Astrocyte (in vitro differentiated cells and primary cell): ENCODE measurements at places on chromosomes 2 and 18. TPM values are rescaled to one million over a fixed set of nuclear protein-coding genes. Genes with fewer than 3 reads are reported as not detected.

Gene MAP3K19
- not detected in 2 replicates for total RNA-seq

Gene DSG3
- total RNA-seq: 0.29 and 0.64 TPM in 2 replicates

Gene TTN
- 0.50 and 0.53 TPM in 2 replicates for total RNA-seq

Gene RTP5
- not detected in 2 replicates for total RNA-seq

Gene GPR35
- total RNA-seq: 0.72 and 0.82 TPM in 2 replicates

Gene FNDC4
- total RNA-seq: 6.9 and 7.3 TPM in 2 replicates

- H3K4me1 ChIP-seq: no peaks in the 10 kb centered on the region
- no peak overlapping the region for H3K27ac ChIP-seq
- DNase-seq: peak; percentile 21
- H3K27me3 ChIP-seq: no peaks in the 10 kb centered on the region
- H3K36me3 ChIP-seq: peaks cover 4% of the 10 kb centered on the region
Observed at GRCh38 chr18:79933765-79934164, 17.7 kb downstream of the SLC66A2 start.

DNA sequence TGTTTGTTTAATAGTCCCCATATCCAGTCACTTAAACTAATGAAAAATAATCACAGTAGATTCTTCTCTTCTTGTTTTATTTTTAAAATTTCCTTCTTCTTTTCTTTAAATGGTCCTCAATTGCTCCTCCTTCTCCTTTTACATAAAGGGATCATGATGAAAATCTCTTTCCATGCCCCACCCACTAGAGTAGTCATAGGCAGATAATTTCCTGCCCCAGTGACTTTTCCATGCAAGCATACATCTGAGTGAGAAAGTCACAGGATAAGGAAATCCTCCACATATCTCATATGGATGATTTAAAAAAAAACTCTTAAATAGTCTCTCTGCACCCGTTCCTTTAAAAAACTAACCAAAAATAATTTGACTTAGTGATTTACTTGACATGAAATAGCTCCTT lies 552.3 kb upstream of the SETBP1 start:
- H3K4me1 ChIP-seq: no peaks in the 10 kb centered on the region
- no peaks in the 10 kb centered on the region for H3K36me3 ChIP-seq
- no peak overlapping the region for H3K27ac ChIP-seq
- no peaks in the 10 kb centered on the region for H3K27me3 ChIP-seq
- no peak overlapping the region for H3K4me3 ChIP-seq

GRCh38 chr18:54558609-54559585 lies 32.1 kb upstream of the DYNAP start:
- no peak overlapping the region for H3K27ac ChIP-seq
- DNase-seq: peak; percentile 2
- no peaks in the 10 kb centered on the region for H3K27me3 ChIP-seq
- H3K4me3 ChIP-seq: no peak overlapping the region
- no peaks in the 10 kb centered on the region for H3K36me3 ChIP-seq

- peaks cover 8% of the 10 kb centered on the region for H3K4me1 ChIP-seq
- no peaks in the 10 kb centered on the region for H3K36me3 ChIP-seq
- no peak overlapping the region for H3K4me3 ChIP-seq
- H3K27me3 ChIP-seq: peaks cover 85% of the 10 kb centered on the region
Observed at GRCh38 chr2:176138526-176138922, 9.0 kb downstream of the HOXD8 start.

GRCh38 chr2:131556998-131557397 lies 29.3 kb downstream of the CCDC74A start:
- DNase-seq: no peak
- no peaks in the 10 kb centered on the region for H3K27me3 ChIP-seq
- no peak overlapping the region for H3K4me3 ChIP-seq
- no peaks in the 10 kb centered on the region for H3K4me1 ChIP-seq
- H3K27ac ChIP-seq: no peak overlapping the region

DNA sequence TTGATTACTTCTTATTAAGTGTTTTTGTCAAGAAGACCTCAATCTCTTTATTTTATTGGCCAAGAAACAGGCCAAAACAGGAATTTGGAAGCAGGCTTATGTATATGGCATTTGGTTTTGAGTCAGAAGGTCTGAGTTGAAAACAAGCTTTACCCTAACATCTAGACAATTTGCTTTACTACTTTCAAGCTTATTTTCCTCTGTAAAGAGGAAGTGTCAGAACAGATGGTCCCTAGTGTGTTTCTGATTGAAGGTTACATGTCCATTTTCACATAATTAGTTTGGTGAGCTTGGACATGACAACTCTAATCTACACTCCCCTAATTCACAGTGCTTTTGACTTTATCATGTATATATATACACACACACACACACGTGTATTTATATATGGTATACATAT lies 19.8 kb upstream of the MAP4K4 start:
- no peaks in the 10 kb centered on the region for H3K27me3 ChIP-seq
- H3K4me1 ChIP-seq: peaks cover 12% of the 10 kb centered on the region
- H3K27ac ChIP-seq: no peak overlapping the region
- no peaks in the 10 kb centered on the region for H3K36me3 ChIP-seq
- no peak overlapping the region for H3K4me3 ChIP-seq
- no peak for DNase-seq
